ENCODE measurements at places on chromosomes 12 and 14. TPM values are rescaled to one million over a fixed set of nuclear protein-coding genes. Genes with fewer than 3 reads are reported as not detected.

DNA sequence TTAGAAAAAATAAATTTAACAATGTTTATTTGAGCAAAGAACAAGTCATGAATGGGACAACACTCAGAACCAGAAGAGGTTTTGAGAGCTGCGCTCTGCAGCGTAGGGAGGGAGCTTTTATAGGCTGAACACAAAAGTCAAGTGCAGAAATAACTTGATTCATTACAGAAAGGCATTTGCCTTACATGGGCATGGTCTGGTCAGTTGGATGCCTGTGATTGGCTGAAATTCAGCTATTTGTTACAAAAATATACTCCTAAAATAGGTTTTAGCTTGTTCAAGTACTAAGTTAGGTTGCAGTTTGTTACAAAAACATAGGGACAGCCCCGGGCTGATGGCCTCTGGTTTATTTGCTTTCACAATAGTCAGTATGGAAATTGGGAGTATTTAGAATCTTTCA, 118.0 kb downstream of the NUAK1 start:
- DNase-seq: no peak

GRCh38 chr12:54708826-54709225, 60.7 kb upstream of the DCD start:
- no peak for DNase-seq

- DNase-seq: no peak
Observed at GRCh38 chr12:127558361-127558760, 708.6 kb upstream of the TMEM132C start.

DNA sequence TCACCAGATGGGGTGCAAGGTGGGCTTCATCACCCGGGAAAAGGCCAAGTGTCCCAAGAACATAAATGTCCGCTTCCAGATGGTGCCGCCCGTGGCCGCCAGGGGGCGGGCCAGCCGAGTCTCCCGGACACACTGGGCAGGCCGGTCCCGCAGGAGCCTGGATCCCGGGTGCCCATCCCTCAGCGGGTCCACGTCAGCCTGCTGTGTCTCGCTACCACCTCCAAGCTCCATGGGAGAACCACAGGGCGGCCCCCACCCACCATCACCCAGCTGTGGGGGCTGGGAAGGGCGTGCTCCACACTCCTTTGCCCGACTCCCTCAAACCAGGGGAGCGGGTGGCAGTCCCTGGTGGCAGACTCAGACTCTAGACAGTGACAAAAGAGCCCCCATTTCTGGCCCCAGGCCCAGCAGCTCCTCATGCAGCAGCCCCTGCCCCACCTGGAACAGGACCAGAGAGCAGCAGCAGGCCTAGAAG, 22.0 kb upstream of the NUDT14 start:
- DNase-seq: peak; percentile 80

DNA sequence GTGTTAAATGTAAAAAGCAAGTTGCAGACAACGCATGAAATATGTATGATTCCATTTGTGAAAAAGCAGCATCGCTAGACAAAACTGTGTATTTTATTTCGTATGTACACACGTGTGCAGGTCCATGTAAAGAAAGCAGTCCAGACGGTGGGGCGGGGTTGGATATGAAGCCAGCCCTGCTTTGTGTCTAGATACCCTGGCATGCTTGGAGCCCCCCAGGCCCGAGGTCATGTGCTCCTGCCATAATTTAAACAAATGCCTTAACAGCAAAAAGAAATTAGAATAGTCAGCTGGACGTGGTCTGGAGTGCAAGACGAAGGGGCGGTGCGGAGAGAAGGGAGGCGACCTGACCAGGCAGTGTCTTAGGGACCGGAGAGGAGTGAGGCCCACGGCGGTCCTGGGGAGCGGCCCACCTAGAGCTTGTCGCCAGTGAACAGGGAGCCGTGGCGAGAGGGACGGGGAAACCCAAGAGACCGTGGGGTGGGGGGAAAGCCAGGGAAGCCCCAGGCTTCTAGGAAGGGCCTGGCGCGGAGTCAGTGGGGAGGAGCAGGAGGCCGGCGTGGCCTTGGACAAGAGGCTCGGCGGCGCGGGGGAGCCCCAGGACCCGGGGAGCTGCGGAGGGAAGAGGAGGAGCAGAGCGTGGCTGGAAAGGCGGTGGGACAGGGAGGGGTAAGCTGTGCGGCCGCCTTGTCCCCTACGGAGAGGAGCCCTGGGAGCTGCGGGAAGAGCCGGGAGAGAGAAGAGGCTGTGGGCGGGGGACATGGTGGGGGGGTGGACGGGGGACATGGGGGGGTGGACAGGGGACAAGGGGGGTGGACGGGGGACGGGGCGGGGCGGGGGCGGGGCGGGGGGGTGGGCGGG, 118.5 kb upstream of the C14orf180 start:
- no peak for DNase-seq

DNA sequence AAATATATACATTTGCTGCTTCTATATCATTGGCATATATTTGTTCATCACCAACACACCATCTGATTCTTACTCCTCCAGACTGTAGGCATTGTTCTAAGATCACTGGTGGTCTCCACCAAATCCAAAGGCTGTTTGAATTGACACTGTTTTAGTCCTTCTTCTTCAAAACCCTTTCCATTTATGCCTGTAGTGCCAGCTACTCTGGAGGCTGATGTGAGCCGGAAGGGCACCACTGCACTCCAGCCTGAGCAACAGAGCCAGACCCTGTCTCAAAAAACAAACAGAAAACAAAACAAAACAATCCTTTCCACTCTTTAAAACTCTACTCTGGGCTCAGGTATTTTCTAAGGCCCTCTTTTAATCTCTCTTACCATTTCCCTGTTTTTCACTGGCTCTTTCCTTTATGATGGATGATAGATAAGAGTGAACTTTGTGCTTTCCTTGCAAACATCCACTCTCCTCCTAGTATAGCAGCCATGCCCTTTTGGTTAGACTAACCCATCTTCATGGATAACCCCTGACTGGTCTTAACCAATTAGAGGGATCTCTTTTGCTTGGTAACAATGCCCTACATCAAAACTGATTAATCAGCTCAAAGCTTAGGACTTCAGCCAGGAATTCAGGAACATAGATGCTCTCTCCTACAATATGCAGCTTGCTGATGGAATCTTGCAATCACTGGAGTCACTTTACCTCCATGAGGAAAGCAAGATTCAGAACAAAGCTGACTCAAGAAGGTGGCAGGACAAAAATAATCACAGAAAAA, 24.9 kb downstream of the SPTSSA start:
- no peak for DNase-seq

DNA sequence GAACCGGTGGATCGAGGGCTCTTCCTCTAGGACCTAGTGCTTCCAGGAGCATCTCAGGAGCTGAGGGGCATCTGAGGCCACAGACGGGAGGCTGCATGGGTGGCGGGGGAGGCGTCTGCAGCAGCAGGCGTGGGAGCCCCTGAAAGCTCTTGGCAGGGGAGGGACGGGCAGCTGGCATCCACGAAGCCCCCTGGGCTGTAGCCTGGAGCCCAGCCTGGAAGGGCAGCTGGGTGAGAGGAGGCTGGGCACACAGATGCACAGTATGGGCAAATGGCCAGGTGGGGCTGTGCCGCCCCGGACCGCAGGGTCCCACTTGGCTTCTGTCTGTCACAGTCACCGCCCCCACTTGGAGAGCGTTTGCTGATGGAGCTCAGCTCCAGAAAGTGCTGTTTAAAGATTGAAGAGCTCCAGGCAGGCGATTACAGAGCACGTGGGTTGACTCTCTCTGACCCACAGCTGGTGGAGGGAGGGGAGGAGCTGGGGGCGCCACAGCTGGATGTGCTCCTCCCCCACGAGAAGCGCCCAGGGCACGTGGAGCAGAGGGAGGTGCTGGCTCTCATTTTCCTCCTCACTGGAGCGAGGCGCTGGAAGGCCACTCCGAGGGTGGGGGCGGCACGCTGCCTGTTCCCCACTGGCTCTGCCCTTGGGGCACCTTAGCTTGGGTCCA, 155.0 kb upstream of the C14orf180 start:
- no peak for DNase-seq

- peak; percentile 76 for DNase-seq
Observed at GRCh38 chr12:52213564-52214420, 19.3 kb upstream of the KRT7 start.

GRCh38 chr12:71972441-71973074, 33.9 kb downstream of the TPH2 start:
- no peak for DNase-seq

DNA sequence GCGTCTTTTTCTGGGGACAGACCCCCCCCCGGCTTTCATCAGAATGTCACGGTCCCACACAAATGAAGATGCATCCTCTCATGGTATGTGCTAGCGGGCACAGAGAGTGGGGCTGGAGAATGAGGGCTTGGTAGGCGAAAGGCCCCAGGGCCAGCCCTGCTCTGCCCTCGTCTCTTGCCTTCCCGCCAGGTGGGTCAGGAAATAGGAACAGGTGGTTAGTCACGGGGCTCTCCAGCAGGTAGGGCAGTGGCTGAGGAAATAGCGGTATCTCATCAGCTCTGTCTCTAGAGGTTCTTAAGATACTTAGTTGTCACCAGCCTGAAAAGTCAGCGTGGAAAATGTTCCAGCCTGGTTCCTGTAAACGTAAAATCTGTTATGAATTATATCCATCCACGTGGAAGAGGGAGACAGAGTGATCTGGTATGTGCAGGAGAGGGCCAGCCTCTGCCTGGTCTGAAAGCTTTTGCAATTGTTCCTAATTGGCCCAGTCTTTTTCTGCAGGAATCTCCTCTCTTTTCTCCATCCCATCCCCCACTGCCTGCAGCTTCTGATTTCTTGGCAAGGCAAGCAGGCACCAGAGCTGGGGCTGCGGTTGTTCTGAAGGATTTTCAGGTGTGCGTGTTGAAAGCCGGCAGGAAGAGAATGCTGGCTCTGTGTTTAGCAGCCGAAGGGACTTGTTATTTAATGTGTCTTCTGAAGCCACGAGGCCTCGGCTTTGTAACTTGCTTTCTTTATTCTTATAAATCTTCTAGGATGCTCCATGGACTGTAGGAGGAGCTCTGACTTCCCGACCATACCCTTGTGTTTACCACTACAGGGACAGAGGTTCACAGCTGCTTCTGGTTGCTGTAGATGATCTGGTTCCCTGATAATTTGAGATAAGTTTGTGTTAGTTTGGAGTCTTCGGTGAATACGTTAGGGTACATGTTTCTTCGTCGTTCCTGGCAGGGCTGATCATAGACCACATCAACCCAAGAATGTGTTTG, 131.1 kb downstream of the CACNA1C start:
- DNase-seq: no peak

DNA sequence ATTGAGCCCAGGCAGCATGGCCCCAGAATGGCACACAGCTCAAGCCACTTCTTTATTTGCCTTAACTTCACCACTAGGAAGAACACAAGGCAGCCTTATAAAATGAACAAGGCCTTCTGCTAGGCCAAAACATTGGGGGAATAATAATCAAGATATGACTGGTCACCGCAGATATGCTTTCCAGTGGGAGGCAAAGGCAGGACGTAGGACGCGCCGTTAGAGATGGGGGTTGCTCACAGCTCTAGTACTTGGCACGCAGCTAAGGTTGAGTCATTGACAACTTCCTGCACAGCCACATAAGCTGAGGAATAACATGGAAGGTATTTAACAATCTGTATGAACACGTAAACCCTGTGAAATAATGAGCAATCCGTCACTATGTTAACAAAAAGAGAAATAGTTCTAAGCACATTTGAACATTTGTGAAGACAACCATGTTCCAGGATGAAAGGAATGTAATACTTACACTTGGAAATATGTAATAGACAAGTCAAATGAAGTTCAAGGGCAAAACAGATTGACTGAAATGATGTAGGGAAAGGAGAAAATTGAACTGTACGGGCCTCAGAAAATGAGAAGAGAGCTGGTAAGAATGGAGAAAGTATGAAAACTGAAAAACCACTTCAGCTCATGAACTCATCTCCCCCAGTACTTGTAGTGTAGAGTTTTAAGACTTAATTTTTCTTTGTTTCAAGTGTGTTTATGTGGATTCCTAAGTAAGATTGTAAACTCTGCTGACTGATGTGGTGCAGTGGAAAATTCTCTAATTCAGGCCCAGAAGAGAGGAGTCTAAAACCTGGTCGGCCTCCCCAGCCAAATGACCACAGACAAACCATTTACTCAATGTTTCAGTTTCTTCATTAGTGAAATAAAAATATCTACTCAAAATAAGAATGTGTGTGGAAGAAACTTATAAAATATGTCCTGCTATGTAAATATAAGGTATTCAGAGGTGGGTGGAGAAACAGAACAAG, 59.3 kb upstream of the CCDC91 start:
- peak; percentile 22 for DNase-seq

DNA sequence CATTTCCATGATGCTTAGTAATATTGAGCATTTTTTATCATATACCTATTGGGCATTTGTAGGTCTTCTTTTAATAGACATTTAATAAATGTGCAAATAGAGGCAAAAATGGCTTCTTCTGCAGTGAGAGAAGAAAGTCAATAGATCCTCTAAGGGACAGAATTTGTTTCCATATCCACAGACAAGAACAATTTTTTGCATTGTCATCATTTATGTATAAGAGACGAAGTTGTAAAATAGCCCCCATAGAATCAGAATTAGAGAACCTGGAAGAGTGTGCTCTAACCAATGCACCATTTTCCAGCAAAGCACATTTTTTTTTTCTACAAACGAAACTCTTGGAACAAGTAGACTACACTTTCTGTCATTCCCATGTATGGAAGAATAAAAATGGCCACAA, 365.1 kb upstream of the PDE3A start:
- no peak for DNase-seq

DNA sequence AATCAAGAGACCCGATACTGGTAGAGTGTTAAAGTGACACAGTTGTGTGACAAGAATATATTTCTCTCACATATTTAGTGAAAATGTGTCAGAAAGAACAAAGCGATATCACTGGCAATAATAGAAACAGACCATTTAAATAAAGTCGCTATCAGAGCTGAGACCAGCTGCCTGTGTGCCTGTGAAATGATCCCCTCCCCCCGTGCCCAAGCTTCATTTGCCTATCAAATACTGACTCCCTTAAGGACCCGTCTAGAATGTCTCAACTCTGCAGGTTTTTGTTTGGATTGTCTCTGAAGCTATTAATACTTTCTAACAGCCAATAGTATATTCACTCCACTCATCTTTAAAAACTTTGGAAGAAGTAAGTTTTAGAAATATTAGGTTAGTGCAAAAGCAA, 98.9 kb downstream of the EGLN3 start:
- DNase-seq: no peak

GRCh38 chr12:31393004-31393550, 67.1 kb upstream of the SINHCAF start:
- no peak for DNase-seq

Gene OR6C76
- not detected for total RNA-seq

Gene LTBP2
- 15.5 TPM for total RNA-seq

Gene FAM161B
- total RNA-seq: 5.0 TPM
